ENCODE measurements at places on chromosomes 2 and 18.

DNA sequence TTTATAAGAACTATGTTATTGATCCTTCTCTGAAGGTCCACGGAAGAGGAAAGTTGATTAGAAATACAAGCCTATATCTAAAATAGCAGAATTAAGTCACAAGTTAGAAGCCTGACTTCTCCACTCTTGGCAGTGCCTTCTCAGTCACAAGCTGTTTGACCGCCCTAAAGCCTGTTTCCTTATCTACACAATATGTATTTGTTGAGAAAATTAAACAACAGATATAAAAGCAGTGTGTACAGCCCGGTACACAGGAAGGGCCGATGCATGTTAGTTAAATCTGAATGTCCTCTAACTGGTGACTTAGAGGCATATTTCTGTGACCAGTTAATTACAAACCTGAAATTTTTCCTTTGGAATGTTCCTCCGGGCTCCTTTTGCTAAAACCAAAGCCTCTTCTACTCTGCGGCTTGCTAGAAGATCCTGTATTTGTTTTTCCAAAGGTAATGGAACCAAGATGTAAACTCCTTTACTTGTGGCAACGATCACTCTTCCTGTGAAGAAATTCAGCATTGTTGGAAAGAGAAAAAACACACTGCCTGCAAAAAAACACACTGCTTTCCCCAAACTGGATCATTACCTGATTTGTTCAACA lies 33.4 kb downstream of the TGFBRAP1 start:
- DNase-seq = no peak

- no peak for DNase-seq
Measured at GRCh38 chr2:219430633-219431615, 3.7 kb upstream of the SPEG start.

GRCh38 chr2:164891460-164891859 lies 49.8 kb upstream of the COBLL1 start:
- no peak for DNase-seq

GRCh38 chr2:36594849-36595248 lies 3.1 kb downstream of the FEZ2 start:
- DNase-seq = no peak

DNA sequence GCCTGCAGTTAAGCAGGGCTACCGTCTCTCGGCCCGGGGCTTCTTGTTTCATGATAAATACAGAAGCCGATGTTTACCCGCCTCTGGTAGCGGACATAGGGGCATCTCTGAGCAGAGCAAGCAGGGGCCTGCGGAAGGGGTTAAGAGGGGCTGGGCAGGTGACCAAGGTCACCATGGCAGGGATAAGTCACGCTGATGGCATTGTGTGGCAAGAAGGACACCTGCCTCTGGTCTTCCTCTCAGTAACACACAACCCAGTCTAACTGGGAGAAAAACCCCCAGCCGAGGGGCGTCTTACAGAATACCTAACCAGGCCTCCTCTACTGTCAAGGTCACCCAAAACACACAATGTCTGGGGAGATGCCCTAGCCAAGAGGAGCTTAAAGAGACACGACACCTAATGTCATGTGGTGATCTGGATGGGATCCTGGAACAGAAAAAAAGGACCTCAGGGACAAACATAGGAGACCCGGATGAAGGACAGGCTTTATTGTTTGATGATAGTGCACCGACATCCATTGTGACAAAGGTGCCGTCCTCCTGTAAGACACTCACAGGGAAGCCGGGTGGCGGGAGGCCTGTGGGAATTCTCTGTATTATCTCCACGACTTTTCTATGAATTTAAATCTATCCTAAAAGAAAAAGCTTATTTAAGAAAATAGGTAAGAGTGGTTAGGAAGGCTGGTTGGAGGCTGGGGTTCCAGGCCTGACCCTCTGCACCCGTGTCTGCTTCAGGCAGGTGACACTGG lies 24.8 kb downstream of the SH3BP4 start:
- no peak for DNase-seq

DNA sequence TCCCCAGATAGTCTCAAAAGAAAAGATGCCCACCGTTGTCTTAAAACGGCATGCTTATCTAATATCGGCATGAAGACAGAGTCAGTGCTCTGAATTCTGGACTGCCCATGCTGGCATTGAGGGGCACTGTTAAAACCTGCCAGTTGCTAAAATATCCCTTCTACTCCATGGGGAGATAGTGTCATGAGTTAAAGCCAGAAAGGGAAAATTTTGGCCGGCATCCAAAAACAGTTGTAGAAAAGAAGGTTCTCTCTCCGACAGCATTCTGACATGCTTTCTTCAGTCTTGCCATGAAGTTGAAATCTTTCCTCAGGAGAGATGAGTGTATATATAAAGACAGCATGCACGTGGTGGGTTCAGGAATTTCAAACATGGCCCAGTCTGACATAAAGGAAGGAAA lies 401.3 kb upstream of the PIK3C3 start:
- no peak for DNase-seq

DNA sequence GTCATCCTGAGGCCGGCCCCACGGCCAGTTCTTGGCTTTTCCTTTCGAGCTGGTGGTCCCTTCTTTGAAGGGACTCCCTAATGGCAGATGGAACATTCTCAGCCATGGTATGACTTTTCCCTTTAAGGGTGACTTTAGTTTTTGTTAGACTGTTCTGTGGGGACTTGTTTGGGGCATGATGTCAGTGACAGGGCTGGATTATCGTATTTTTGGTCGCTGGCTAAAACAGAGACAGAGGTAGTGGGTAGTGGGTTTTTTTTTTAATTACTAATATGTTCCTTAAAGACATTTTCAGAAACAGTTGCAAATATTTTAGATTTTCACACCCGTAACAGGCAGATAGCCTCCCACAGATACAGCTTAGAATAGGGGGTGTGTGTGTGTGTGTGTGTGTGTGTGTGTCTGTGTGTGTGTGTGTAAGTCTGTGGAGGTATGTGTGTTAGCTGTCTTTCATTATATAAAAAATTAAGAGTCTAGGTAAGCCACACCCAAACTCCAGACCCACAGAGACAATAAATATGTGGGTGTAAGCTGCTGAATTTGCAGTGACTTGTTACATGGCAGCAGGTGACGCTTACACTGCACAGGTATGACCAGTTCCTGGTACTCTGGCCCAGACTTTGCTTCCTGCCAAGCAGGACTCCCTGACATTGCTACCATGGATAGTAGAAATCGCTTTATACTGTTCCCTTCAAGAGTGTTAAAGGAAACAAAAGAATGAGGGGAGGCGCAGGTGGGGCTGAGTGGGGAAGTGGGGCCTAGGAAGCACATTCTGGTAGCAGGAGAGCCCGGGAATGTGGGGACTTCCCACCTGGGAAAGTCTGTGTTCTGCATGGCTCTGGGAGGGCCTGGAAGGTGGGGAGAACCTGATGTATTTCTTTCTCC lies 20.9 kb downstream of the NCK2 start:
- no peak for DNase-seq

DNA sequence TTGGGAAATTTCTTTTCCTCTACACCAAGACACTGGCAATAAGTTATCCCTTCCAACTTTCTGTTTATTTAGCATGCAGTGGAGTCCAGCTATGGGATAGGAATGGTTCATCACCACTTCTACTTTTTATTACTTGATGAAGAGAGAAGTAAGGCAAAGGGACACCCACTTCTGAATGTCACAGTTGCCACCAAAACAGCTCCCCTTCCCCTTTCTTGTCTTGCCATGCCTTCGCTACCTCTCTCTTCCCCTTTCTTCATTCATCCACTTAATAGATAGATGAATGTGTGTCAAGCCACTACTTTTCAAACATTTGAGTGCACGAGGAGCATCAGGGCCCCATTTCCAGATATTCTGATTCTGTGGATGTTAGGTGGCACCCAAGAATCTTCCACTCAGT lies 59.6 kb downstream of the KCTD18 start:
- DNase-seq = no peak

- DNase-seq = no peak
Measured at GRCh38 chr18:75854174-75854573, 426.7 kb upstream of the SMIM21 start.

DNA sequence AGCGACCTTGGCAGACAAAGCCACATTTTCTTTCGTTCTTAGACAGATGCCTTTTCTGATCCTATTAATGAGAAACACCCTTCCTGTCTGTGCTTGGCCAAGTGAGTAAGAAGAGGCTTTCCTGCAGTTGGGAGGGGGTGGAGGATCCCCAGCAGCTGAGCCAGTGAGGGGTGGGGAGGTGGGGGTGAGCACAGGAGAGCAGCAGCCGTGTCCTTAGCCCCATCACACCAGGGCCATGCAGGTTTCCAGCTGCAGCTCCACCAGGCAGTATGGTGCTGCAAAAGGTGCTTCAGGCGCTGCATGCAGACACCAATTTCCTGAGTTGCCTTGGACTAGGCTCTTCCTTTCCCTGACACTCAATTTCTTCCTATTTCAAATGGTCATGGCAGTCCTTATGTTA lies 123.3 kb upstream of the SIX2 start:
- no peak for DNase-seq

DNA sequence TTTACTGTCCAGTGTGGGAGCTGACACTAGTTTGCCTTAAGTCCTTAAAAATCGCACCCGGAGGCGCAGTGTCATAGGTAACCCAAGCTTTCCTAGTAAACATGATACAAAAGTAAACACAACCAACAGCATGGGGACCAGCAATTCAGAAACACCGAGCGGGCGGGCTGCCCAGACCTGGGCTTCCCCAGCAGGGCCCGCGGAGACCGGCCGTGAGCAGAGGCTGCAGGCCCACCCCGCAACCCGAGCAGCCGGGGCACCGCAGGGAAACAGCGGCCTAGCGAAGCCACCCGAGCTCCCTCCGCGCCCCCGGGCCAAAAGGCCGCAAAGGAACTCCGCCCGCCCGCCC lies 296 bp downstream of the TTC21B start:
- no peak for DNase-seq

GRCh38 chr2:101064868-101065549 lies 62.9 kb downstream of the RPL31 start:
- no peak for DNase-seq

- no peak for DNase-seq
Measured at GRCh38 chr2:120243211-120243610, 9.4 kb upstream of the RALB start.

DNA sequence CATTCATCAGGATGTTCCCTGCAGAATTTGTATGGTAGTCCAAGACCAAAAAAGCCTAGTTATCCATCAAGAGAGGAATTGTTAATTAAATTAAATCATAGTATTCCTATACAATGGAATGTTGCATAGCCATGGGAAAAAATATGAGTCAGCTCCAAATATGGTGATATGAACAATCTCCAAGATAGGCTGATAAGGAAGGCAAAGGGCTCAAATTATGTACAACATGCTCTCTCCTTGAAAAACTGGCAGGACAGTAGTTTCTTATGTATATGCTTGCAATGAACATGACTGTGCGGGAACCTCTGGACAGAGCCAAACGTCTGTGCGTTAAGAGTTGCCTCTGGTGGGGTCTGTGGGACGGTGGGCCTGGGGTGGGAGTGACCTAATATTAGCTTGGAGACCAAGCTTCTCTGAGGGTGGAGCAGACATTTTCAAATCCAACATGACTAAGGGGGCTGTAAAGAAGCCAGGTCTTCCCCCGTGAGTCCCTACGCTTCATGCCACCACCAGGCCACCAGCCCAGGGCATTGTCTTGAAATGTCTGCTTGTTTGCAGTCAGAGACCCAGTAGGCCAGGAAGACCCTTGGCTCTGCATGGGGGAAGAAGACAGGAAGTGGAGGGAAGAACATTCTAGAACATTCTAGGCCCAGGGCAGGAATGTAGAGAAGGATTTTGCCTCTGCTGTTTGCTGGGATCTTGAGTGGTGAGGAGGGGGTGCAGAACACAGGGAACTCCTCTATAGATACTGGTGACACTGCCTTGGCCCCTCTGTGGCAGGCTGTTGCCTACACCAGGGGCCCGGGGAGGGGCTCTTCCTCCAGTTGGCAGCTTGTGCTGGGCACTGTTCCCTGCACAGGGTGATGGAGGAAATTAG lies 244.0 kb upstream of the HS6ST1 start:
- DNase-seq = no peak

- DNase-seq = no peak
Measured at GRCh38 chr2:22981785-22982184, 403.2 kb upstream of the KLHL29 start.

- DNase-seq = no peak
Measured at GRCh38 chr2:217929757-217930707, 72.8 kb downstream of the TNS1 start.

DNA sequence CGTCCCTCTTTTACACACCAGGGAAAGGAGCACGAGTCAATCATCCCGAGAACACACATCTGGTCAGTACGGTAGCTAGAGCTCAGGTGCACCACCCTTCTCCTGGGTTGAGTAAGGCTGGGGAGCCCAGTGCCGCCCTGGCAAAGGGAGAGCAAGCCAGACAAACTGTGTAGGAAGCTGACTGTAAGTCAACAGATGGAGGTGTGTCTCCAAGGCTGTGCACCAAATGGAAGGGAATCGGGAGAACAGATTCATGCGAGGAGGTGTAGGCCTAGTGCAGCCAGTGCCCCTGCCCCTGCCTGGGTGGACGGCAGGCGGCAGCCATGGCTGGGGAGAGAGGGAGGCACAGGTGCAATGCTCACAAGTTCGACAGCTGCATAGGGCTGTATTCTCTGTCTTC lies 65.7 kb downstream of the CELF4 start:
- no peak for DNase-seq

DNA sequence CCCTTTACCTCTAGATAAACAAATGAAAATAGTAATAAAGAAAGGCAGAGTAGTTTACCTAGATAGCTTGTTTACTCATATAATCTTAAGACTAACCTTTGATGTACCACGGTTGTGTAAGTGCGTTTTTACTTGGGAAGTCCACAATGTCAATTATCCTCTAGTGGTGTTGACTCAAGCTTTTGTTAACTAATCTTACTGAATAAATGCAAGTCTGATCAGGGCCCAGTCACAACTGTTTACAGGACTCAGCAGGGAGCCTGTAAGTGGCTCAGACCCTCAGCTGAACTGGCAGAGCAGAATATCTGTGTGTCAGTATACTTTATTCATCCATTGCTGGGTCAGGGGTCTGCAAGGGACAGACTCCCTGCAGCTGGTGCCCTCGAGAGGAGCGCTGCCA lies 98.1 kb upstream of the ACAA2 start:
- DNase-seq = no peak

DNA sequence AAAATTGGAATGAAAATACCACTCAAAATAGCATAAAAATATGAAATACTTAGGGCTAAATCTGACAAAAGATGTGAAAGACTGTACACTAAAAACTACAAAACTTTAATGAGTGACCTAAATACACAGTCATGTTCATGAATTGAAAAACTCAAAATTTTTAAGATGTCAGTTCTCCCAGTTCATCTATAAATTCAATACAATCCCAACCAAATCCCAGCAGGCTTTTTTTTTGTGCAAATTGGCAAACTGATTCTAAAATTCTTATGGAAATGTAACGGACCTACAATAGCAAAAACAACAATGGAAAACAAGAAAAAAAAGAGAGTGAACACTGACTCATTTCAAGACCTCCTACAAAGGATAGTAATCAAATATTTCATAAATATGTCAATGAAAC lies 4.4 kb upstream of the USP40 start:
- DNase-seq = no peak

DNA sequence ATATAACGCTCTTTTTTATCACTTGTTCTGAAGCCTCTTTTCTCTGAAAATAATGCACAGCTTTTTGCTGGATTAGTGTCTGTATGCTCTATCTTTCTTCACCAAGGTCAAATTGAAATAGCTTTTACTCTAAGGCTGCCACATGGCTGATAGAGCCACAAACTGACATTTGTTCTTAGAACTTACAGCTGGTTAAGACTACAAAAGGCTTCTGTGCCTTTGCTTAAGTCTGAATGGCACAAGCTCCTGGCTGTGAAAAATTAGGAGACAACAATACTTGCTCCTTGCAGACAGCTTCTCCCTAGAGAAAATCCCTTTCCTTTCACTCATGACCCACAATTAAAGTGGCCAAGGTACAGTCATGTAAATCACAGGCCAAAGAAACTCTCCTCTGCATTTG lies 515.3 kb downstream of the DSC3 start:
- no peak for DNase-seq

Measured in NCI-H1048 (cell line).